ENCODE measurements at places on chromosomes 7 and 10.

DNA sequence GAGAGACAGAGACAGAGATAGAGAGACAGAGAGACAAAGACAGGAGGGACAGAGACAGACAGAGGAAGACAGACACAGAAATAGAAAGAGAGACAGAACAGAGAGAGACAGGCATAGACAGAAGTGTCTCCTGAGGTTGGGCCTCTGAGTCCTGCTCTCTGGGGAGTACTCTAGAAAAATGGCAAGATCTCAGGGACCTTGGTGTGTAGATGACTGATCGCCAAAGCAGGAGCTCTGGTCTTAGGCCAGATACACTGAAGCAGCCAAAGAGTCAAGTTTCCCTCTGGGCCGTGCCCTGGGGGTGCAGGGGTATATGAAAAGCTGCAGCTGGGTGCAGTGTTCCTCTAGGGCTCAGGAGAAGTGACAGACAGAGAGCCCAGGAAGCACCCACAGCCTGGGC lies 176.6 kb upstream of the TNS3 start:
- DNase-seq, result no peak

DNA sequence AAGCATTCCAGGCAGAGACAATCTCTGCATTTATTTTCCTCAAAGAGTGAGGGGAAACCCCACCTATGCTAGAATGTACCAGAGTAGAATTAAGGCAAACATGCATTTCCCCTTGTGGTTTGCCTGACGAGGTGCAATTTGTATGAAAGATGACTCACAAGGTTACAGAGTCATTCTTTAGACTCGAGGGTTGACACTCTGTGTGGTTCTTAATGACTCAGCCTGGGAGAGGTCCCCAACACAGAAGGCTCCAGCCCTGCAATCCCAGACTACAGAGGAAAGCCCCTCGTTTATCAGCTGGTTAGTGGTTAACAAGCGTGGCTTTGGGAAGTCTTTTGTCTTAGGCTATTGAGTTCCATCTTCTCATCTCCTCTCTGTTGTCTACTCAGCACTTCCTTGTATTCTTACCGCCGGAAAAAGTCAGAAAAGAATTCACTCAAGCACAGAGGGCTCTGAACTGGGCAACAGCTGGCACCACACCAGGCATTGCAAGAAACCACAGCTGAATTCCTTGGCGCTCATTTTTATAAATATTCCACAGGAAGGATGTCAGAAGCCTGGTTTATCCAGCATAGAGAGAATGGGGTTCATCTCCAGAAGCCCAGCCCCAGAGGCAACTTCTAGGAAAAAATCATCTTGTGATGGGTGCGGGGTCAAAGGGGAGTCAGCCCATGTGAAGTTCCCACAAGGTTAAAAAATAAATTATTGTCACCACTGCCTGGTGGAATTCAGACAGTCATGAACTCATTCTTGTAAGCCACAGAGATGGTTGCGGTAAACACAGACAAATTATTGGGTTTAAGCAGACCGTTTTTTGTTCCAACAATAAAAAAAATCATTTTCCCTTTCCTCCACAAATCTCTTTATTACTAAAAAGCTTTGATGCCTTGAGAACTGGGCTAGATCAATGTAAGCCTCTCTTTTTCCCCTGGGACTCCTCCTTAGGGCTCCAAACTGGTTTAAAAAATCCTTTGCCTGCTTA lies 24.5 kb upstream of the SVIL start:
- peak; percentile 77 for DNase-seq

- DNase-seq, result no peak
Observed at GRCh38 chr7:4040109-4040928, 641.8 kb upstream of the FOXK1 start.

DNA sequence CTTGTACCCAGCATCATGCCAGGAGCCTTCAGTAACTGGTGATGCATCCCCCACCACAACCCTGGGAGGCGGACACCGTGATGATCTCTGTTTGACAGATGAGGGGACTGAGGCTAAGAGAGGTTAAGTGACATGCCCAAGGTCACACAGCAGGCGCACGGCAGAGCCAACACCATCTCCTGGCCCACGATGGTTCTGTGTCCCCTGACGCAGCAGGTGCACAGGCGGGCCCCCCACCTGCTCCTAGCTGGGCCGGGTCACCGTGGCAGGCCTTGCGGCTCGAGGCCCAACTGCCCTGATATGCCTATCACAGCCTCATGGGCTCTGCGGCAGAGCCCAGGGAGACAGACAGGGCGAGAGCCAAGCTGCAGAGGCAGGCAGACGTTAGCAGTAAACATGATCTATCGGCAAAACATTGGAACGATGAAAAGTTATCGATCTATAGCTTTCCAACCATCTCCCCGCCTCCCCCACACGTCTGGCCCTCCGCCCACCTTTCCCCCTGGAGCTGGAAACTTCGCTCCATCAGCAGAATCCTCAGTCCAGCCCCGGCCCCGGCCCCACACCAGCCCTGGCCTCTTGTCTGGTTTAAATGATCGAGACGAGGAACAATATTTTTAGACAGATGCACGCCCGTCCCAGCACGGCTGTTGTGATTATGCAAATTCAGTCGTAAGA lies 65.9 kb downstream of the ELFN1 start:
- no peak for DNase-seq

GRCh38 chr10:33817605-33818004 lies 483.1 kb upstream of the NRP1 start:
- DNase-seq, result no peak

GRCh38 chr7:17355050-17355449 lies 56.6 kb downstream of the AHR start:
- no peak for DNase-seq

DNA sequence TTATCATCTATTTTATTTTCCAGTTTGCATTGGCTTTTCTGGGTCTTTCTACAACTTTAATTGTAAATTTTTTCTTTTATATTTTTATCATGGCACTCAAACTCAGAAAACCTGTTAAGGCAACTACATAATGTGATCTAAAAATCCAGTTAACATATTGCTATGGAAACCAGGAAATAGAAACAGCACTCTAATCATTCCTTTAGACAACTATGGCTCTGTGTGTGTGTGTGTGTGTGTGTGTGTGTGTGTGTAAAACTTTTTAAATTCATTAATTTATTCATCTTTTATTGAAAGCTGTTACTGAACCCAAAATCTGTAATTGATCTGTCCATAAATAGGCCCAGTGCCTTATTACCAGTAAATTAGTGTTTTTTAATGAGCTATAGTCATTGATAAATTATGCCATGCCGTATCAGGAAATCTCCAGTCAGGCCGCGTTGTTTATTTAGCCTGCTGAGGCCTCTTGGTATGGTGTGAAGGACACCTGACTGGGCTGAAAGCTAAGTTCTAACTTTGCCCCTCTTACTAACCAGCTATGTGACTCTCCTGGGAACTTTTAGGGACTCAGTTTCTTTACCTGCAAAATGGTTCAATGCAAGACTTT lies 1.5 kb upstream of the MET start:
- no peak for DNase-seq

GRCh38 chr7:22402250-22402649 lies 45.3 kb upstream of the RAPGEF5 start:
- DNase-seq, result no peak

DNA sequence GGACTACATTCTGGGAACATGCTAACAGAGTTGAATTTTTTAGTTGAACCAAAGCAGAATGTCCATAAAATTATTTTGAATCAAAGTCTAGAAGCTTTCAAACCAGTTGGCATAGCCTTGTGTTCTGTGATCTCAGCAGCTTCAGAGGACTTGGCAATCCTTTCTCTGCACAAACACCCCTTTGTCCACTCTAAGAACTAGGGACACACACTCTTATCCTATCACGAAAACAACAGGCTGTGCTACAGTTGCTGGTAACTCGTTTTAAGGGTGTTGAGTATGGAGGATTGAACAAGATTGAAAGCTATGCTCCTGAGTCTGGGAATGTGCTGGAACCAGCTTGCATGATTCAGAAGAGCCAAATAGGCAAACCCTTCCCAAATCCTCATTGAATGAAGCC lies 76.4 kb upstream of the PRSS58 start:
- DNase-seq, result no peak

DNA sequence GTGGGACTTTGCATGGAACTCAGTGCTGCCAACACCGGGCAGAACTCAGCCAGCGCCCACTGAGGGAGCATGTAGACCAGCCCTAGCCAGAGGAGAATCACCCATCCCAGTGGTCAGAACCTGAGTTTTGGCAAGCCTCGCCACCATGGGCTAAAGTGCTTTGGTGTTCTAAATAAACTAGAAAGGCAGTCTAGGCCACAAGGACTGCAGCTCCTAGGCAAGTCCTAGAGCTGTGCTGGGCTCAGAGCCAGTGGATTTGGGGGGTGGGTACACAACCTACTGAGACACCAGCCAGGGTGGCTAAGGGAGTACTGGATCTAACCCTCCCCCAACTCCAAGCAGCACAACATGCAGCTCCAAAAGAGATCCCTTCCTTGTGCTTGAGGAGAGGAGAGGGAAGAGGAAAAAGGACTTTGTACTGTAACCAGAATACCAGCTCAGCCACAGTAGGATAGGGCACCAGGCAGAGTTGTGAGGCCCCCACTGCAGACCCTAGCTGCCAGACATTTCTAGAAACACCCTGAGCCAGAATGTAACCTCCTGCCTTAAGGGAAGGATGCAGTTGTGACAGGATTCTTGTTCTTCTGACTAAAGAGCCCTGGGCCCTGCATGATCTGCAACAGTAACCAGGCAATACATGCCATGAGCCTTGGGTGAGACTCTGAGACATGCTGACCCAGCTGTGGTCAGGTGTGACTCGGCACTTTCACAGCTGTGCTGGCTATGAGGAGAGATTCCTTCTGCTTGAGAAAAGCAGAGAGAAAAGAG lies 24.4 kb downstream of the GSDME start:
- no peak for DNase-seq

GRCh38 chr7:38928506-38928905 lies 19.5 kb upstream of the VPS41 start:
- no peak for DNase-seq

DNA sequence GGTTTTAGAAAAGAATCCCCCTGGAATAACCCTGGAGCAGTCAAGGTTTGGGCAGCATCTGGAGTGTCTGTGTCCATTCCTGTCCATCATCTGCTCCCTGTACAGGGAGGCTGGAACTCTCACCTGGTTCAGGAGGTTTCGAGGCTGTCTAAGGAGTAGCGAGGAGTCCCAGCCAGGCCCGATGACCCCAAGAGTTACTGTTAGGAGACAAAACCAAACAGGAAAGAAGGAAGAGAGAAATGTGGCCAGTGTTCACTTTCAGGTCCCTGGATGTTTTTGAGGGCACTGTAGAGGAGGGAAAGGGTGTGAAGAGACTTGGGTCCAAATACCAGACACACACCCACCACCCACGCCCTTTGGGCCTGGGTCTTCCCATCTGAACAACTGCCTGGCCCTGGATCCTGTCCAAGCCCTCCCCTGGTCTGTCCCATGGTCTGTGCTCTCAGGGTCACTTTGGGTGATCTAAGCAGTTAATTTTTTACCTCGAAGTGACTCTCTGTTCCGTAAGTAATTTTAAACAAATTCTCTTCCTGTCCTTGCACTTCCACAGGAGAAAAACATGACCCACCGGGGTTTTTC lies 117.1 kb downstream of the ZMIZ1 start:
- no peak for DNase-seq

- DNase-seq, result no peak
Observed at GRCh38 chr10:100864978-100865377, 47.8 kb upstream of the SLF2 start.

- no peak for DNase-seq
Observed at GRCh38 chr7:47304727-47305719, 276.9 kb downstream of the TNS3 start.

GRCh38 chr7:92808006-92808405 lies 28.4 kb downstream of the CDK6 start:
- DNase-seq, result no peak

GRCh38 chr10:78435484-78436221 lies 402.0 kb downstream of the RPS24 start:
- no peak for DNase-seq

All from stimulated activated CD4-positive, alpha-beta T cell treated with anti-CD3 and anti-CD28 coated beads, Interleukin-4, amount 100 ng/mL, for 24 hours (primary cell).